ENCODE measurements at places on chromosomes 6 and 20.
A peak's percentile ranks its signal among the peaks of the same experiment; 100 is the strongest.

- peak; percentile 67 for DNase-seq
Observed at GRCh38 chr6:73694711-73695411, 1.1 kb upstream of the CD109 start.

DNA sequence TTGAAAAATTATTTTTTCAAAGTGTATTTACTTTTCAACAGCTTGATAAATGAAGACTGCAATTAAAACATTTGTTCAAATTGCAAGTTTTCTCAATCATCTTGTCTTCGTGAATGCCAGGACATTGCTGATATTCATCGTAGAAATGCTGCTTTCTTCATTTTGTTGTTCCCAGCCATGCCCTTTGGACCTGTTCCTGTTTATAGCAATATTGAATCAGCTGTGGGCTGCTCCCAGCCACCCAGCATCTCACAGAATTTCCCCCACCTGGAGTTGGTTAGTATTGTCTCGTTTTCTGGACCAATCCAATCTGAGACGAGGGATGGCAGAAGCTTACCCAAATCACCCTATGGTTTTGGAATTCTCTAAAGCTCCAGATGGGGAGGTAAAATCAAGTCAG is 40.8 kb downstream of the SLC22A2 start:
- DNase-seq = no peak

DNA sequence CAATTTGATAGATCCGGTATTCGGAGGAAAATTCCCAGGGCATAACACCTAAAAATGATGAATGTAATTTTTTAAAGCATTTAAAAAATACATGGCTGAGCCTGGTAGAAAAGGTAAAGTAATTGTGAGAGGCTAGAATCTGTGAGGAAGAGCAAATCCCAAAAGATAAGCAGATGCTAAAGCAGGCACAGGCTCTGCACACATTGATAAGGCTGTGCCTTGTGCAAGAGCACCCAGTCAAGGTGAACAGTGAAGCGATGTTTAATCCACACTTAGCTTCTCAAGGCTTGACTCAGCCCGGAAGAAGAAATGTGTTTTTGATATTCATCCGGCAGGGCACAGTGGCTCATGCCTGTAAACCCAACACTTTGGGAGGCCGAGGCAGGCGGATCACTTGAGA is 5.1 kb upstream of the EPB41L2 start:
- no peak for DNase-seq

DNA sequence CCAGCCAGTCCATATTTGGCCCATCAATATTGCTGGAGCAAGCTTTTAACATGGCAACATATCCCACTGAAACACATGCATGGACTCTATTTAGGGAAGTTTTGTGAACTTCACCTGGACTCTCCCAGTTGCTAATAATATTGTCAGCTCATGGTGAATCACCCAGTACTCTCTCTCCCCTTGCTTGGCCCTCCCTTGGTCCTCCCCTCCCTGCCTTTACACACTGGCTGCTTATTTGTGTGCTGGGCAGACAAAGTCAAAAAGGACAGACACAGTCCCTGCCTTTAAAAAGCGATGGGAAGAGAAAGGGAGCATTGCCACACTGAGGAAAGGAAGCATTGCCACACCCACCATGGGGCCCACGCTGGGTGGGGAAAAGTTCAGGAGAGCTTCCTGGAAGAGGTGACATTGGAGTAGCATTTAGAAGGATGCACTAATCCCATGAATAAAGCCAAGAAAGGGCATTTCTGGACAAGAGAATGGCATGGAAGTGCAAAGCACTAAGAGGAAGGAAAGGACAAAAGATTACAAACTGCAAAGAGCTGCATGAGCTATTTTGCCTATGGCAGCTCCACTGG is 143.4 kb upstream of the EXOC2 start:
- DNase-seq = no peak

DNA sequence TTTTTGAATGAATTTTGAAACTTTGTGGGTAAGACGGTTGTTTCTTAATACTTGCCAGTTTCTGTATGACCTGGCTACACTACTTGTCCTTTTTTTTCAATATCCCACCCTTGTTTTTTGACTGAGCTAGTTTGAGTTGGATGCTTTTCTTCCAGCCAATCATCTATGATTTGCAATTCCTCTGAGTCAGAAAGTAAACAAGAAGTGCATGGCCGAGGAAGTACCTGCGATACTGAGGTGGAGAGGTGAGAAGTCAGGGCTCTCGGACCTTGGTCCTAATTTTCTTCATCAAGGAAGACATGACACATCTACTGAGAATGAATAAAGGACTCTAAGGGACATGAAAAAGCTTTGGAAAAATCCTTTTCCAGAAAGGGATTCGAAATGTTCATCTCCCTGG is 185.7 kb downstream of the LINC00237 start:
- DNase-seq = no peak

DNA sequence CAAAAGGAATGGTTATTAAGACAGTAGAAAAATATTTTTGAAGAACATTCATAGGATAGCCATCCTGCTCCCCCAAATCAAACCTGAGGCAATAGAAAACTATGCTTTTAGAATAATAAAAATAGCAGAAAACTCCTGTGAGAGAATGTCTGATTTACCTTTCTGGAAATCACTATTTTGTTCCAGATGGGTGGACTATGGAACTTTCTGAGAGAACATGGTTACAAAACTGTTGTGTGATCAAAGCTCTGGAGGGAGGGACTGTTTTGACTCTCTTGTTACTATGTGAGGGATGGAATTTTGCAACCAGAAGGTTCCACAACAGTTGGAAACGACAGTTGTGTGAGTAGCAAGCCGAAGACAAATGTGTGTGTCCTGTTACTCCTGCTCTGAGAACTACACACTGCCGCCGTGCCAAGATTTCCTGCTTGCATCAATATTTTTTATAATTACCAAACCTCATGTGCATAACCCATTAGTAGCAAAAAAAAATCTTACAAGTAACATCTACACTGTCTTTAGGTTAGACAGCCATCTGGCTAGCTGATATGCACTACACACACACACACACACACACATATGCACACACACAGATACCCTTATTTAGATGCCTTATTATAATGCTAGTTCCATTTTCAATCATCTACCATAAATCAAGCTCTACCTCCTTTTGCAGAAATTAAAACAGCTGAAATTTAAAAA is 11.0 kb upstream of the HIVEP1 start:
- DNase-seq = no peak

DNA sequence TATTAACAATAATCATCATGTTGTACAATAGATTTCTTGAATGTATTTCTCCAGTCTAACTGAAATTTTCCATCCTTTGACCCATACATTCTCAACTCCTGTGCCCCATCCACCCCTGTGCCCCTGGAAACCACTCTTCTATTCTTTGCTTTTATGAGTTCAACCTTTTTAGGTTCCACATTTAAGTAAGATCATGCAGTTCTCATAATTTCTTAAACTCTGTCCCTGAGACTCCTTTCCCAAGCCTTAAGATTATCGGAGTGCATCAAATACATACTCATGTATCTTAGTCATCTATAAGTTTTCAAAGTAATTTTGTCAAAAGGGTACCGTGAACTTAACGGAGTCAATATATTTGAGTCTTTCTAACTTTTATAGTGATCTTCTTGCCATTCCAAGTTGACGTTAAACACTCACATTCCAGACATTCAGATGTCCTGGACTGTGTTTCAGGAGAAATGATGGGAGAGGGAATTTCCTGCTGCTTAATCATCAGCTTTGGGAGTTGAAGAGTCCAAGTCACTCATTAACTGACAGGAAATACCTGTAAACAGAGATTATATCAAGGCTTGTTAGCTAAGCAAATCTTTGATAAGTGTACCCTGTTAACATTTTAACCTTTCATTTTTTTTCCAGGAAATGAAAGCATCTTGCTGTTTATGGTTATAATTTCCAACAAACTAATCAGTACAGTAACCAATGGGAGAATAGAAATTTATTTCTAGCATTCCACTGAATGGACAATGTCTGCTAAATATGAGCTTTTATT is 73.3 kb downstream of the ADGRG6 start:
- peak; percentile 66 for DNase-seq

DNA sequence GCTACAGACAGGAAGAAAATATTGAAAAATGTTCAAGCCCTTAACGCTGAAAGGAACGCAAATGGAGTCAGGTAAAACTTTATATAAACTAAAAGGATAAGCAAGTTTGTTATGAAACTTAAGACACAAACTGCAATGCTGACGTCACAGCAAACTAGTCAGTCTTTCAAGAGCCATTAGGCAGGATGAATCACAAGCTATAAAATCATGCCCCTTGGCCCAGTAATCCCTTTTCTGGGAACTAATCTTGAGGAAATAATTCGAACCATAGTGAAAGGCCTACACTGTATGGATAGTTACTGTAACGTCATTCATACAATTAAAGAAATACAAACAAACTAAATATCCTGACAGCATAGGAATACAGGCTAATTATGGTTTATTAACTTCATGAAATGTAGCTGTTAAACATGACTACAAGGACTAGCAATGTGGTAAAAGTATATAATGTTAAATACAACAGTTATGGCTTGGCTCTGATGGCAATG is 42.7 kb upstream of the HINT3 start:
- DNase-seq = peak; percentile 92

GRCh38 chr6:156852147-156852857 is 75.1 kb downstream of the ARID1B start:
- DNase-seq = no peak

GRCh38 chr6:44278774-44279697 is 8.8 kb downstream of the TMEM151B start:
- no peak for DNase-seq

GRCh38 chr20:46341074-46342009 is 33.0 kb upstream of the CDH22 start:
- no peak for DNase-seq

DNA sequence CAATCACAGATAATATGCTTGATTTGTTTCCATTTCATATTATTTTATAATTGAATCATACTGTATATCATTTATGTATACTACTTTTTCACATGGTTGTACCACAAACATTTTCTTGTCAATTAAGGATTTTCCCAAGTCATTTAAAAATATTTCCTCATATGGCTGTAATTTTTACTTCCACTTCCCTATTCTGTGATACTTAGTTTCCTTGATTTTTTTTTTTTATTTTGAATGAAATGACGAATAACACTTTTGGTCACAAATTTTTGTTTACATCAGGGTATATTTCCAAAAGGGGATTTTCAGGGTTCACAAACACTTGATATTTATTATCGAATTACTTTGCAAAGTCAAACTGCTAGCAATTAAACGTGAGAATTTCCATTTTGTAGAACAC is 515.6 kb downstream of the KIF16B start:
- DNase-seq = no peak

- DNase-seq = no peak
Observed at GRCh38 chr20:9100691-9101090, 31.8 kb downstream of the PLCB4 start.

- DNase-seq = no peak
Observed at GRCh38 chr6:13272131-13273046, 55.9 kb downstream of the TBC1D7 start.

GRCh38 chr20:25274481-25274880 is 26.6 kb downstream of the PYGB start:
- no peak for DNase-seq

GRCh38 chr6:56843476-56844349 is 111.2 kb upstream of the BEND6 start:
- peak; percentile 82 for DNase-seq

DNA sequence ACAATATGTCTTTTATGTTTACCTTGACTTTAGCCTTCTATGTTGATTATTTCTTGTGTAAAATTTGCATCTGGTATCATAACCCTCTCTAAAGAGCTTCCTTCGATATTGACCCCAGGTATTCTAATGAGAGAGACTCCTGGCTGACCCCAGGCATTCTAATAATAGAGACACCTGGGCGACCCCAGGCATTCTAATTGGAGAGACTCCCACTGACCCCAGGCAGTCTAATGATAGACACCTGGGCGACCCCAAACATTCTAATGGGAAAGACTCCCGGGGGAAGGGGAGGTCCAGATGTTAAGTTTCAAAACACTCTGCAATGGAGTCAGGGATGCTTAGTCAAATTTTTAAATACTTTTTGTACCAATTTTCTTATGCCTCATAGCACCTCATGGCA is 726.4 kb downstream of the COL12A1 start:
- DNase-seq = no peak

- peak; percentile 54 for DNase-seq
Observed at GRCh38 chr6:2738373-2738979, 12.2 kb downstream of the MYLK4 start.

DNA sequence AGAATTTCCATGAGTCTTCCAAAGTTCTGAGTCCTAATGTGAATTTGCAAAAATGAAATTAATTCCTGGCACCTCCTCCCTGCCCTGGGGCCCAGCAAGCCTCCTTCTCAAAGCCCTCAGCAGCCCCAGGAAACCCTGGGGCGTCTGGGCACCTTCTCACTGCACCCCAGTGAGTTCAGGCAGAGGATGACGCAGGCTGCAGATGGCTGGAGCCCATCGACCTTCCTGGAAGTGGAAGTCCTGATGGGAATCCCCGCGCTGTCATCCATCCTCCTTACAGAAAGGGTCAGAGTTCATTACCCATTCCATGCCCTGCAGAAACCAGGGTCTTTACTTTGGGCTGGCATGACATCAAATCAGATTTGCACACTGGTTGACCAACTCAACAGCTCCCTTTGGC is 31.6 kb downstream of the DLL1 start:
- no peak for DNase-seq

DNA sequence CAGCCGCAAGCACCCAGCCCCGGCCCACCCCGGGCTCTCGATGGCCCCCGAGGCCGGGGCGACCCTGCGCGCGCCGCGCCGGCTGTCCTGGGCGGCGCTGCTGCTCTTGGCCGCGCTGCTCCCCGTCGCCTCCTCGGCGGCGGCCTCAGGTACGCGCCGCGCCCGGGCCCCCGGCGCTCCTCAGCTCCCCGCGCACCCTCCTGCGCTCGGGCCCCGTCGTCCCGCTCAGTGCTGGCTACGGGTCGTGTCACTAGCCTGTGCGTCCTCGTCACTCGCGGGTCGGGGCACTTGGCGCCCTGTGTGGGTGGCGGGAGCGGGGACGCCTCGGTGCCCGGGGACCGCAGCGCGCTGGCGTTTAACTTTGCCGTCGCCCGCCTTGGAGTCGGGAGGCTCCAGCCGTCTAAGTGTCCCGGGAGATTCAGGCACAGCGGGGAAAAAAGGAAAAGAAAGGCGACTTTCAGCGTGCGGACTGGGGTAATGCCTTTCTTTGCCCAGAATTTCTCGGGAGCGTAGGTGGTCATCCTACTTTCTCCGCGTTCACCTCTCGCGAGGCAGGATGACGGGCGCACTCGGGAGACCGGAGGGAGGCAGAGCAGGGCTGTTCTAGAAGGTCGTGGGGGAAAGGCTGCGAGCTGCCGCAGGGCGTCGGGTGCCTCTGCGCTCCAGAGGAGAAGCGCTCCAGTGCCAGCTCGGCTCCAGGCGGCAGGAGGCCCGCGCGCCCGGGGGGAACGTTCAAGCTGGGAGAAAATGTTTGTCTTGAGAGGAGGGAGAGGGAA is 545 bp downstream of the FNDC1 start:
- DNase-seq = no peak

- DNase-seq = no peak
Observed at GRCh38 chr6:148138573-148138972, 204.1 kb upstream of the SASH1 start.

- peak; percentile 23 for DNase-seq
Observed at GRCh38 chr6:41092421-41093140, 19.8 kb downstream of the NFYA start.

DNA sequence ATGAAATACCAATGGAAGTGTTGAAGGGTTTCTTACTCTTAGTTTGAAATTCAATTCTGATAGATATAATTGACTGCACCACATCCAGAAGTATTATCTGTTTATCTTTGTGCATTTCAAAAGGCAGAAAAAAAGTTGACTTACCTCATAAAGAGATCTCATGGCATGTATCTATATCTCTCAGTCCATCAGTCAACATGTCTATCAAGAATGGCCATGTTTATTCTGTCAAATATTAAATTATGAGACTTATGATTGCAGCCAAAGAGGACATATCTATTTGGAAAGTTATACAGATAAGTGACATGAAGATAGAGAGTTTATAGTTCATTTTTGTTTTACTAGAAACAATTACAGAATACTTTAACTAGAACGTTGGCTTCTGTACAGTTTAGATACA is 277.8 kb downstream of the KHDC1L start:
- no peak for DNase-seq

Measured in LHCN-M2 (cell line).